ENCODE measurements at places on chromosomes 7 and 10.

DNA sequence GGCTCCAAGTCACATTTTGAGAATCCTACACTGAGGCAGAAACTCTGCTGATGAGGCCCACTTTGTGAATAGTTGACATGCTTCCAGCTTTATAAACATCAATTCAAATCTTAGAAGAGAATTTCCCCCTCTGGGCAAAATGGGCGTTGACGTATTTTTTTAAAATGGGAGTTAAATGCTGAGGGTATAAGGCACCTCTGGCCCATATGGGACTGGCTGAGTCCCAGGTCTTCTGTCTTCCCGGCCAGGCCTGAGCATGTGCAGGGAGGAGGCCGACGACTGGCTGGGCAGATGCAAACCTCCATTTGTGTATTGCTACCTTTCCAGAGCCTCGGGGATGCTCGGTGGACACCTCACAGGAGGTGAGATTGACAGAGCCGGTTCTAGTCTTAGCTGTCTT is 37.7 kb downstream of the BUB3 start:
- no peak for DNase-seq

DNA sequence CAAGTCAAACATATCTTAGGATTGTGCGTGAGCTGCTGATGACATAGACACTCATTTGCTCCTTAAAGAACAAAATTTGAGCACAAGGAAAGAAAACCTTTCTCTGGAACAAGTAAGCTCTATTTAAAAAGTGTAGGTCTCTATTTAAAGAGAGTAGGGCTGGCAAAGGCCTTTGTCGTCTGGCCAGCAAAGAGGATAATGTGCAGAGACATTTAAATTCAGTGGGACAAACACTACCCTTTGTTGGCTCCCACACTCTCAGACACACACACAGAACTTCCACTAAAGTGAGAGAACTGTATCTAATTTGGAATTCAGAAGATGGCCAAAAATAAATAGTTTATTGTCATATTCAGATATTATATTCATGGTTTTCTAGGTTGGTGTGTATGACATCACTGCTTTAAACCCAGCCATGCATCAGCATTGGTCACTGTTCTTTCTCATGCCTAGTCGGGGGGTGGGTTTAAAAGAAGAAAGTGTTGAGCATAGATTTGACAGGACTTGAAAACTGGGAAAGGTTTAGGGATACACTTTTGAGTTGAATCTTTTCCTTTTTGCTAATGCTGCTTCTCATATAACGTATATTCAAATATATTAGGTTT is 49.5 kb upstream of the HDAC9 start:
- DNase-seq = no peak

- DNase-seq = no peak
Observed at GRCh38 chr7:112185005-112185834, 21.0 kb downstream of the DOCK4 start.

GRCh38 chr10:32175629-32176028 is 119.4 kb upstream of the KIF5B start:
- no peak for DNase-seq
